ENCODE measurements at places on chromosomes 2 and 18.

DNA sequence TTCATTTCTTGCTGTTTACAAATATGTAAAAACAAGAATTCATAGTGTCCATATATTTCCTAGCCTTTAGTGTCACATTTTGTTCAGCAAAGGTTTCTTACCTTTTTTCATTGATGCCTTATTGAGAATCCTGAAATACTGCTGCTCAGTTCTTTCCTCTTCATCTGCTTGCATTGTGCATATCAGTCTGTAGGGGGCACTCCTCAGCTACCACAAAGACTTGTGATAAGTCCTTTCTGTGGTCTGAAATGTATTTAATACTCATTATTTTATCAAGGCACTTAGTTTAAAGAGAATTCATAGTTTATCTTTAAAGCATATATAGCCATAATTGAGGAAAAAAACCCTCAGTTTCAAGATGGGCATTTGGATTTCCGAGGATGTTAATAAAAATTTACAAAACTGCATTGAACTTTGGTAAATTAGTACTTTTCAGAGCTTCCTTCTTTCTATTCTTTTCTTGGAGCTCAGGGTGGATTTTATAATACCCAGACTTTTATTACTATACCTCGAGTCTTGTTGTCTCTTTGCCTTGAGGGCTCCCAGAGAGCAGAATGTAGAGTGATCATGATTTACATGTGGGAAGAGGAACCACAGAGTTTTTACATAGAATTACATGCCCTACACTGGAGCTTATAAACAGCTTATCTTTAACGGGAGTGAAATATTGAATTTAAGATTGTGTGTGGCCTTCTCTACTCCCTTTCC is 570.1 kb downstream of the PLCL1 start:
- peak; percentile 2 for DNase-seq

DNA sequence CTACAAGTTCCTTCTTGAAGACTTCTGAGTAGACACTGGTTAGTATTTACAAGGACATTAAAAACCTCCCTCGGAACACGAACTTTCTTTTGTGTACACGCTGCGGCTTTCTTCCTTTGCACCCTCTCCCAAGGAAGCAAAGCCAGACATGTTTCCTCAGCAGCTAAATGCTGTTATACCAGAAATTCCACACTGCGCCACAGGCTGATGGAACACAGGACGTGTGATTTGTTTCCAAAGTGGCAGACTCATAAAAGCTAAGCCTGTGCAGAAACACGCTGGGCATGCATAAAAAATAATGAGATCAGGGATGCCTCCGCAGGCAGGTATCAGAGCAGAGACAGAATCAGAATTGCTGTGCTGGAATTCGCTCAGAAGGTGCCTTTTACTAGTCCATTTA is 73.0 kb upstream of the RGPD5 start:
- no peak for DNase-seq

GRCh38 chr2:189439342-189439741 is 1.9 kb upstream of the WDR75 start:
- no peak for DNase-seq

- DNase-seq: no peak
Observed at GRCh38 chr2:68879296-68879695, 8.1 kb upstream of the BMP10 start.

GRCh38 chr18:80105369-80106167 is 3.5 kb upstream of the ADNP2 start:
- DNase-seq: no peak

DNA sequence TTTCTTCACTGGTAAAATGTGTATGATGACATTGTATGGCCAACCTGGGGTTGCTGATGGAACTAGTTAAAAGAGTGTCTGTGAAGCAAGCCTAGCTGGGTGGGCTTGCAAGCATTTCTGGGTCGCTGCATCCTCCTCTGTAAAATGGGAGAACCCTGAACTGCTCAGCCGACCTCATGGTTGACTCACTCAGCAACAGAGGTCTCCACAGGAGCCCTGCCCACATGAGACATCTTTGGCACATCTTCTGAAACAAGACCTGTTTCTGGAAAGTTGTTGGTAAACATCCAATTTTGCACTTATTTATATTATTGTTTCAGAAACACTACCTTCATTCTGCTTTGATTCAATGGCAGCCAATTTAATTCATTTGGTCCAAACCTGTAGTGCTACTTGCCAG is 52.6 kb downstream of the BCL11A start:
- no peak for DNase-seq

DNA sequence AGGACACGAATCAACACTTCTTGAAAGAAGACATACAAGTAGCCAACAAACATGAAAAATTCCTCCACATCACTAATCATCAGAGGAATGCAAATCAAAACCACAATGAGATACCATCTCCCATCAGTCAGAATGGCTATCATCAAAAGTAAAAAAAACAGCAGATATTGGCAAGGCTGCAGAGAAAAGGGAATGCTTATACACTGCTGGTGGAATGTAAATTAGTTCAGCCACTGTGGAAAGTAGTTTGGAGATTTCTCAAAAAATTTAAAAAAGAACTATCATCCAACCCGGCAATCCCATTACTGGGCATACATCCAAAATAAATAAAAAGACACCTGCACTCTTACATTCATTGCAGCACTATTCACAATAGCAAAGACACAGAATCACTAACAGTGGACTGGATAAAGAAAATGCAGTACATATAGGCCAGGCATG is 78.7 kb downstream of the GRB14 start:
- DNase-seq: no peak

GRCh38 chr2:46014911-46015654 is 282.1 kb upstream of the EPAS1 start:
- DNase-seq: no peak

- DNase-seq: no peak
Observed at GRCh38 chr2:230872968-230873660, 8.4 kb downstream of the ITM2C start.

- DNase-seq: no peak
Observed at GRCh38 chr18:43213816-43214215, 63.5 kb downstream of the SYT4 start.

DNA sequence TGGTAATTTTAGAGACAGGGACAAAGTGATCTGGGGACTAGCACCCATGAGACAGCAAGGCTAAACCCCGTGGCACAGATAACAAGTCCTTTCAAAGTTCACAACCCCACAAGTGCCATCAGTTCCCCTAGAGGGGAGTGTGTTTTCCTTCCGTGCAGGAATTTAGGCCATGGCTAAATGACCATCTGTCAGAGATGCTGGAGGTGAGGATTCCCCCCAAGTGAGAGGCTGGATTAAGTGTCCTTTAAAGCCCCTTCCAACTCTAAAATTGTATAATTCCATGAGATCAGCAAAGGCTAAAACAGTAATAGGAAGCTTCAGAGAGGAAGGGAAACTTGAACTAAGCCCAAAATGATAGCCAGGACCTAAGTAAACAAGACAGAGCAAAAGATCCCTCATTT is 8.7 kb downstream of the FEZ2 start:
- no peak for DNase-seq

DNA sequence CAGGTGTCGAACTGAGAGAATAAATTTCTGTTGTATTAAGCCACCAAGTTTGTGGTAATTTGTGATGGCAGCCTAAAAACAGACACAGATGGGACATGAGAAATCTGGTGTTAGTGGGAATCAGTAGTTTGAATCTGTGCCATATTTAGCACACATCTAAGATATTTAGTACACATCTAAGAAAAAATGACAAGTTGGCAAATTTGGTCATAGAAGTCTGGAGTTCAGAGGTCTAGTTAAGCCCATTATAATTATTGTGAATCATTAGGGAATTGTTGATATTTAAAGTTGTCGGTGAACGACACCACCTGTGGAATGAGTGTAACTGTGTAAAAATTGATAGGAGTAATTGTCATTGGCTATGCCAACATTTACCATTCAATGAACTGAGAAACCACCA is 1138.8 kb upstream of the TMEFF2 start:
- no peak for DNase-seq

DNA sequence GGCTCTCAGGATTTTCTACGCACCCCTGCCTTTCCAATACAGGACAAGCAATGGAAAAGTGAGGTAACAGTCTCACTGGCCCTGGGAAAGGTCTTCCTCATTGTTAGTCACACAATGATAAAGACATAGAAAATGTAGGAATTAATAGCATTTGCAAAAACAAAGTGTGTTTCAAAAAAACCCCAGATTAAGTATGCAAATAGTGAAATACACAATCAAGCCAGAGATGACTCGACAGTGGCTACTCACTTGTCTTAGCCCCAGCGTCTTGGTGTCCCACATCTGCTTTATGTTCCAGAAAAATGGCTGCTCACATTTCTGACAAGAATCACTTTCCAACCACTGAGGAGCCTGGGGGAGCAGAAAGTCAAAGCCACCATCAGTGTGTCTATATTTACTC is 47.0 kb upstream of the AP1S3 start:
- DNase-seq: no peak

- peak; percentile 73 for DNase-seq
Observed at GRCh38 chr18:13159579-13159978, 59.0 kb upstream of the LDLRAD4 start.

GRCh38 chr18:70659036-70659925 is 370.4 kb downstream of the SOCS6 start:
- DNase-seq: peak; percentile 72

DNA sequence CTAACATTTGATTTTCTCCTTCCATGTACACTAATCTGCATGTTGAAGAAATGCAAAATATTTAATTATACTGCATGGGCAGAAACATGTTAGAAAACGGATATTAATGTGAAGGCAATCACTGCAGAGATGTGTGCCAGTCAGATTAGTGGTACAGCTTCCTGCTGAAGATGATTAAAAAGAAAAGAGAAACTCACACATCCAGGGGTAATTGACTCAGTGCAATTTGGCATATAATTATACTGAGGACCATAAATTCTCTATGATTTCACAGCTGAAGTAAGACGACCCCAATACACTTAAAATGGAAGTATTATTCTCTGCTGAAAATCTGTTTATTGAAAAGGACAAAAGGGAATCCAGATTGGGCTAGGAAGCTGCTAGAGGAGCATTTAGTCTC is 243.4 kb downstream of the TGIF1 start:
- DNase-seq: no peak

GRCh38 chr2:154963511-154963910 is 265.0 kb downstream of the KCNJ3 start:
- no peak for DNase-seq

DNA sequence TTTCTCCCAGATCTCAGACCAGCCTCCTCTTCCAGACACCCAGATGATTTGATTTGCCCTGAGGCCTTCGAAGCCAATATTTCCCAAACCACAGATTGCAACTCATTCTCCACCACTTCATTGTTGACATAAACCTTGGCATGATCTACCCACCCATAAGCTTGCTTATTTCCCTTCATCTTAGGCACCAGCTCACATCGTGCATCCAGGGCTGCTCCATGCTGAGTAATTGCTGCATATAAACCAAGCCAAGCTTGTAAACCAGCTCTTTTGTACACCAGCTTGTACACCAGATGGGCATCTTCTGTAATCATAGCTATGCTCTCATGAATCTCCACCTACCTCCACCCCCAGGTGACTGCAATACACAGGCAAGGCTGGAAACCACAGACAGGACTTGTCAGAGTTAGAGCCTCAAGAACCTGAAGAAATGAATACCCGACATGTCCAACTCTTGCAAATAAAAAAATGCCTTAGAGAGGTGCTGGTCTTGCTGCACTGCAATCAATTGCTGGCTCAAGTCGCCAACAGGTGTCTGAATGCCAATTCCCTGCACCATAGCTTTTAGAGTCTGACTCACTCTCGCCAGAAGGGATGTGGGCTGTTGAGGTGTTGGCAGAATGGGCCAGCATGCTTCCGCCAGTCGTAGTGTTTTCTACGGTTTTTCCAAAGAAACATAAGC is 31.5 kb downstream of the TRABD2A start:
- peak; percentile 62 for DNase-seq

GRCh38 chr2:160419776-160420505 is 73.7 kb downstream of the RBMS1 start:
- DNase-seq: no peak

GRCh38 chr2:26627350-26628105 is 13.6 kb downstream of the CIB4 start:
- DNase-seq: no peak

DNA sequence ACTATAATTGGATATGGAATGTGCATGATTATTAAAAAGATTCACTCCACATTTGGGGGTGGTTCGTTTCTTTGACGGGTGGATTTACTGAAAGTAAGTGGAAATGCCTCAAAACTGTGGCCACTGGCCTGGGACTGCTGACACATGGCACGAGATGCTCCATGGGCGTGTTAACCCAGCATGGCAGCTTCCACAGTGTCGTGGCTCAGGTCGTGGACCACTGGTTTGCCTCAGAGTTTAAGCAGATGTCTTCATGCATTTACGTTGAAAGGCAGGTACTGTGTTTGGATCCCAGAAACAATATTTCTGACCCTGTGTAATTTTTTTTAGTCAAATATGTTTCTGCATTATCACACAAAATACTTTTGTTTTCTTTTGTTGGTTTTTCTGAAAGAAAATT is 242.0 kb downstream of the GBX2 start:
- DNase-seq: no peak

DNA sequence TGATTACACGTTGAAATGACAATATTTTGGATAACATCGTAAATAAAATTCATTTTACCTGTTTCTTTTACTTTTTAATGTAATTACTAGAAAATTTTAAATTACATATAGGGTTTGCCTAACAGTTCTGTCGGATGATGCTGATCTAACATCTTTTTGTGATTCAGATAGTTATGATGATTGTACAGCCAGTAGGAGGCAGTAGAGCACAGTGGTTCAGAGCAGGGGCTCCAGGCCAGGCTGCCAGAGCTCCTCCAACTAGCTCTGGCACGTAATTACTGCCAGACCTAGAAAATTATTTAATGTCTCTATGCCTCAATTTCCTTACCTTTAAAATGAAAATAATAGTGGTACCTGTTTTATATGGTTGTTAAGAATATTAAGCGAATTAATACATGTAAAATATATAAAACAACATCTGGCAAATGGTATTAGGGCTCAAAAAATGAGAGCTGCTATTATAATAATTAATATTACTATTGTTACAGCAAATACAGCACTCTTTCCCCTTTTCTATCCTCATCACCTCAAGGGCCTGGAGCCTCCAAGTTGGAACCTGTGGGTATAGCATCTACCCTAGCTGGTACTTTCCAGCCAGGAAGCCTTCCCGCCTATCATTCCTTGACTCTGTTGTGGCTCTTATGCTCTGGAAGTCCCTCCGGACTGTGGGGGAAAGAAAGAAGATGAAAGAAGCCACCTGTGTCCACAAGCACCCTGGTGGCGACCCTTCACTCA is 47.7 kb upstream of the PLA2R1 start:
- DNase-seq: peak; percentile 64

DNA sequence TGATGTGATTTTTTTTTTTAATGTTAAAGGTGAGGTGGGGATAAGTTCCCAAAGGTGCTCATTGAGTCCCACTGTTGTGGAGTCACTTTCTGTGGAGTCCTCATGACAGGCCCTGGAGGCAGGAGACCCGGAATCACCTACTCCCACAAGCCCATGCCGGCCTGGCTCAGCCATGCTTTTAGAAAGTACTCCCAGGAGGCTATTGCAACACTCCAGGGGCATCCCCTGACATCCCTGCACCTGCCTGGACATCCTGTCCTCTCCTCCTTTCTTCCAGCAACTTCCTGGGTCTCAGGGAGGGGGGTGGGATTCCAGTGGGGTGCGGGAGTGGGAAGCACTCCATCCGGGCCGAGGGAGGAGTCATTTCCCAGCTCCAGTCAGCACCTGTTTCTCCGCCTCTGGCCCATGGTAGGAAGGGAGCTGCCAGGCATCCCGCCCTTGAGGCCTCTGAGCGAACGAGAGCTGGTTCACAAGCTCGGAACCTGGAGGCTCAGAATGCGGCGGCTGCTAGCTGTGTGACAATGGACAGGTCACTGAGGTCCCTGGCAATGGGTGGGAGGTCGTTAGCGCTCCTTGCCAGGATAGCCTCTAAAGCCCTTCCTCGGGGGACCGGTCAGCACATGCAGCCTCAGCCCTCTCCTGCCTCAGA is 163.9 kb upstream of the ID2 start:
- DNase-seq: no peak

Measured in CD4-positive, alpha-beta T cell treated with Interleukin-10 for 1 hour (primary cell).